ENCODE measurements at places on chromosomes 7 and 10.

- DNase-seq: no peak
These were observed 11.0 kb upstream of the TSPAN13 start for GRCh38 chr7:16742547-16742946.

GRCh38 chr7:35905555-35905954 is 104.7 kb downstream of the SEPTIN7 start:
- no peak for DNase-seq

DNA sequence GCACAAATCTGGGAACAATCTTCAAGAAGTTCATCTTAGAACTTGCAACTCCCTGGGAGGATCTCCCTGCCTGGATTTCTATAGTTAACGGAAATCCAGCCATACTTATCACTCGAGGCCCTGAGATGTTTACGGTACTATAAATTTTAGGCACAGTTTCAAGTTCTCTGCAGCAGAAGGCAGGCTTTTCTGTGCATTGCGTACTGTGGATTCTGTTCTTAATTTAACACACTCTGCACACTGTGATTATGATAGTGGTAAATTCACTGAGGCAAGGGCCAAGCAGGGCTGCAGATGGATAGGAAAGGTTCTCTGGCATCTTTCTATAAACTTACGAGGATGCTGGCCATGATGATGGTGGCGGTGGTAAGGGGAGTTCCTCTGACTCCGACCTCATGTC is 10.6 kb downstream of the INHBA start:
- no peak for DNase-seq

- DNase-seq: no peak
These were observed 26.6 kb downstream of the DIP2C start for GRCh38 chr10:662686-663465.

- DNase-seq: no peak
These were observed 29.2 kb upstream of the PROSER2 start for GRCh38 chr10:11793762-11794479.

DNA sequence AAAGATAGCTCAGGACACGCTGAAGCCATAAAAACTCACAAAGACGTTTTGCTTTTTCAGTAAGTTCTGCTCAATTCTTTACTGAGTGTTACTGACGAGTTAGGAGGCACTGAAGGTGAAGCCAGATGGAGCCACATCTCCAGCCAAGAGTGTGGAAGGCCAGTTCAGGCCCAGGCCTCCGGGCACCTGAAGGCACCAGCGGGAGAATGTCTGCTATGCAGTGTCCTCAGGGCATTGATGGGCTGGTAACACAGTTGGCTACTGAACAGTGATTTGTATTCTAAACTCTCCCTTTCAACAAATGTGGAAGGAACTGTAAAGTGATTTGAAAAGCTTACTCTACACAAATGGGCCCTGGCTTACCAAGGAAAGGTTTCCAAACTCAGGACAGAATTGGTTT is 64.8 kb upstream of the SVIL start:
- DNase-seq: no peak

- DNase-seq: no peak
These were observed 236.0 kb downstream of the WDR11 start for GRCh38 chr10:121087129-121087528.

GRCh38 chr10:11551916-11552602 is 59.4 kb downstream of the USP6NL start:
- DNase-seq: no peak

- no peak for DNase-seq
These were observed 59.4 kb downstream of the EBLN1 start for GRCh38 chr10:22158426-22158825.

DNA sequence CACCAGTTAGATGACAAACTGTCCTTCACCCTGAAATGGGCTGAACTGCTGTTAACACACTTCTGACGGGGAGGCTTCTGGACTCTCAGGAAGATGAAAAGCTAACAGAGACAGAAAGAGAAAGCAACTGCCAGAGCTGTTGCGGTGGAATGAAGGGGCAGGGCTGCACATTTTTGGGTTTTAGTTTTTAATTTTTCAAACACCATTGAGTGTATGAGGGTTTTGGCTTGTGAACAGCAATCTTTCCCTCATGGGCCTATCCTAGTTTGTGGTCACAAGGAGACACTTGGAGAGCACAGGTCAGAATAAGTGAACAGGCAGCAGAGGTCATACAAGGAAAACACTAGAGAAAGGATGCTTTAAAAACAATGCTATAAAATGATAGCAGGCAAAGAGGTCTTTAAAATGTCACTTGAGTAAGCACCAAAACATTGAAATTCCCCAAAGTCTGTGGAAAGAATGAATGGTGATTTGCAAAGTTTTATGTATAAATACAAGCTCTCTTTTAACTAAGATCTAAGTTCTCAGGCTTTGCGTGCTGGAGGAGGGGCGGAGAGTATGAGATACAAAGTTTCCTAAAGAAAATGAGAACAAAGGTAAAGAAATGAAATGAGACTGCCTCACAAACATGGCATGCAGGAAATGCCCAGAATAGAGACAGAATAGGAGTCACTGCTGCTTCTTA is 101.4 kb upstream of the GLI3 start:
- DNase-seq: no peak

DNA sequence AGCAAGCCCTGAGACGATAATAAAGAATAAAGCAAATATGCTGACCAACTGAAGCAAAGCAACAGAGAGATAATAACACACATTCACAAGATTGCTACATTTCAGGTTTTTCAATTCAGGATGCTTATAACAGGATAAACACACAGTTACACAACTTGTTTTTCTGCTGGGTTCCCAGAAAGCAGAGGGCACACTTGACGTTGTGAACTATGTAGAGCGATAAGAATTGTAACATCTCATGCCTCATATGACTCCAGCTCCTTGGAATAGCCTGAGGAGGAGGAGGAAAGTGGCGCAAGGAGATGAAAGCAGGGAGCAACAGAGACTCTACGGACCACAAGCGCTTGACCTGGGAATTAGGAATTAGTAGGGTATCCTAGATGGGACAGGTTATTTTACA is 201.7 kb downstream of the SKAP2 start:
- no peak for DNase-seq

DNA sequence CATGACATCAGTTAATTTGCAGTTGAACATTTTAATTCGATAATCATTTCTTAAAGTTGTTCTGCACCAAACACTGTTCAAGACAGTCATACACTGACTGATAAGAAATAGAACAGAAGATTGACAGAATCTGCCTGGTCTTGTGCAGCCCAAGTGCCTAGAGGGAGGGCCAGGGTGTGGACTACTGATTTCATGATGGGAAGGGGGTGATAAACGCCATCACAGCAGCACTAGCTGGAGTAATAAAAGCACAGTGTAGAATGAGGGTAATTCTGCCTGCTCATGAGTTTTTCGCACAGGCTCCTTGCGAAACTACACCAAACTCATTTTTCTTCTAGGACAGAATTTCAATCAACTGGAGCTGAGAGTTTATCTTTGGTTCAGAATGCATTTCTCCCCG is 270.1 kb downstream of the ARL4A start:
- DNase-seq: no peak

DNA sequence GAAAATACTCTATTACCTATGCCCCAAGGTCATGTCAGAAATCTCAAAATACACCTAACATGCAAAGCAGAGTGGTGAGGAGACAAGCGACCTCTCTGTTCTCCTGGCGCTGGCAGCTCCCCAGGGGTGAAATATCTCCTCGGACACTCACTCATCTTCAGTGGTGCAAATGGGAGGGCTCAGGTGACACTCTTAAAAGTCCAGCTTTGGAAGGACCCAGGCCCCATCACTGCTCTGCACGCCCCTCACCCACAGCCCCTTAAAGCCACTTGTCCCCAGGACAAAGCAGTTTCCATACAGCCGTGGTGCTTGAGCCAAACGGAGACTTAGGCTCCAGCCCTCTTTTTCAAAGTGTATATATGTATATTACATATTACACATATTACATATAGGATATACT is 12.4 kb downstream of the PRKAG2 start:
- no peak for DNase-seq

GRCh38 chr7:85185424-85186082 is 1.3 kb downstream of the SEMA3D start:
- DNase-seq: peak; percentile 42

DNA sequence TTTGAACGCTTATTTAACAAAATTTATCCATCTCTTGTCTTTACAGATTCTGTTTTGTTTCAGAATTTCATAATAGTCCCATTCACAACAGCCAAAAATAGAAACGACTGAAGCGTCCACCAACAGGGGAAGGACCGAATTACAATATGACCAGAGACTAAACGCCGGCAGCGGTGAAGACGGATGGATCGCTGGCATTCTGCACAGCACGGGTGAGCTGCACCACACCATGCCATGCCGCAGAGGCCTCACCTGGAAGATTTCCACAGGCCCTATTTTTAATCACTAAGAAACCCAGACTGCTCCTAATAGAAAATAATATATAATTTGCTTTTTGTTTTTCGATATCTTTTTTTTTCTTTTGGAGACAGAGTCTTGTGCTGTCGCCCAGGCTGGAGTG is 91.0 kb downstream of the ELFN1 start:
- DNase-seq: no peak

GRCh38 chr7:87151729-87152111 is 533 bp upstream of the DMTF1 start:
- DNase-seq: no peak

GRCh38 chr7:108000875-108001763 is 1.8 kb downstream of the LAMB1 start:
- no peak for DNase-seq
